Bronchial smooth muscle cell (primary cell): ENCODE measurements at places on chromosomes 7 and 10. TPM values are rescaled to one million over a fixed set of nuclear protein-coding genes. Genes with fewer than 3 reads are reported as not detected.

Gene RPEL1
- under 0.01 TPM in 1 of 2 replicates, not detected in the other for total RNA-seq

Gene PRSS1
- total RNA-seq, result not detected in 2 replicates

Gene ZNF853
- total RNA-seq, result 0.47 and 3.2 TPM in 2 replicates

Gene SLIT1
- total RNA-seq, result under 0.01 TPM in 2 replicates

Gene TIMM23
- 49.5 and 71.4 TPM in 2 replicates for total RNA-seq

Gene INSYN2A
- total RNA-seq, result 2.2 and 7.7 TPM in 2 replicates

Gene TMEM140
- 12.0 and 14.7 TPM in 2 replicates for total RNA-seq

Gene STEAP1
- total RNA-seq, result 20.0 and 30.7 TPM in 2 replicates

Gene GPR15LG
- total RNA-seq, result not detected in 2 replicates

Gene PRLHR
- total RNA-seq, result 0.09 TPM in 1 of 2 replicates, not detected in the other

Gene NYAP1
- total RNA-seq, result 2.0 and 2.4 TPM in 2 replicates

Gene PLEKHS1
- not detected in 2 replicates for total RNA-seq

Gene ATXN7L1
- total RNA-seq, result 8.7 and 9.1 TPM in 2 replicates

Gene CADPS2
- total RNA-seq, result 11.8 and 16.6 TPM in 2 replicates

Gene ACTL6B
- not detected in 2 replicates for total RNA-seq

Gene COL13A1
- total RNA-seq, result 9.3 and 16.9 TPM in 2 replicates

Gene ANKRD30A
- total RNA-seq, result not detected in 2 replicates

Gene PPP1R3C
- total RNA-seq, result 125 and 167 TPM in 2 replicates

Gene CALY
- total RNA-seq, result 0.16 TPM in 1 of 2 replicates, not detected in the other

Gene MMP21
- not detected in 2 replicates for total RNA-seq

Gene PPP1R9A
- 0.16 and 0.60 TPM in 2 replicates for total RNA-seq

Gene MEOX2
- total RNA-seq, result 0.16 and 0.17 TPM in 2 replicates

Gene PIP
- not detected in 2 replicates for total RNA-seq

Gene CLCN1
- total RNA-seq, result 0.09 TPM in 1 of 2 replicates, not detected in the other

Gene CYP2E1
- 0.47 and 0.52 TPM in 2 replicates for total RNA-seq

Gene DLX5
- total RNA-seq, result not detected in 2 replicates

Gene OR9A4
- not detected in 2 replicates for total RNA-seq

Gene TFPI2
- total RNA-seq, result 1.9 and 26.3 TPM in 2 replicates

Gene RAMP3
- 0.17 TPM in 1 of 2 replicates, not detected in the other for total RNA-seq

Gene CALML3
- not detected in 2 replicates for total RNA-seq

Gene SGCE
- total RNA-seq, result 68.9 and 97.0 TPM in 2 replicates
